Effector memory CD8-positive, alpha-beta T cell (primary cell): ENCODE measurements at places on chromosomes 5 and 9.
A peak's percentile ranks its signal among the peaks of the same experiment; 100 is the strongest.

GRCh38 chr5:32197032-32197431, 22.9 kb upstream of the GOLPH3 start:
- peaks cover 7% of the 10 kb centered on the region for H3K4me1 ChIP-seq
- no peak for DNase-seq
- no peak overlapping the region for H3K4me3 ChIP-seq
- H3K36me3 ChIP-seq: peaks cover 4% of the 10 kb centered on the region

DNA sequence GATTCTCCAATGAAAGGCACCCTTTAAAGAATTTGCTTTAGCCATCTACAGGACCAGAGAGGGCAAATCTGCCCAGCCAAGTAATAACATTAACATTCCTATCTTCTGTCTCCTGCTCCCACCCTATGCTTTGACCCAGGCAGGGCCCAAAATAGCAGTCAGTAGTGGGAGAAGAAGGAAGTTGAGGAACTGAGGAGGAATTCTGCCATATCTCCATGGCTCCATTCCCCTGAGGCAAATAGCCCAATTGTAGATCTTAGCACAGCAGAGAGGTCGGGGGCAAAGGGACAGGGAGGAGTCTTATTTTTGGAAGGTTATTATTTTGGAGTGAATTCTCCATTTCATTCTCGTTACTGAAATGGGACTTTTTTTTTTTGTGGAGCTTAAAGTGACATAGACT, 111.1 kb upstream of the IFNK start:
- no peaks in the 10 kb centered on the region for H3K4me1 ChIP-seq
- no peaks in the 10 kb centered on the region for H3K36me3 ChIP-seq
- H3K4me3 ChIP-seq: no peak overlapping the region
- H3K27me3 ChIP-seq: peaks cover 20% of the 10 kb centered on the region
- DNase-seq: no peak

DNA sequence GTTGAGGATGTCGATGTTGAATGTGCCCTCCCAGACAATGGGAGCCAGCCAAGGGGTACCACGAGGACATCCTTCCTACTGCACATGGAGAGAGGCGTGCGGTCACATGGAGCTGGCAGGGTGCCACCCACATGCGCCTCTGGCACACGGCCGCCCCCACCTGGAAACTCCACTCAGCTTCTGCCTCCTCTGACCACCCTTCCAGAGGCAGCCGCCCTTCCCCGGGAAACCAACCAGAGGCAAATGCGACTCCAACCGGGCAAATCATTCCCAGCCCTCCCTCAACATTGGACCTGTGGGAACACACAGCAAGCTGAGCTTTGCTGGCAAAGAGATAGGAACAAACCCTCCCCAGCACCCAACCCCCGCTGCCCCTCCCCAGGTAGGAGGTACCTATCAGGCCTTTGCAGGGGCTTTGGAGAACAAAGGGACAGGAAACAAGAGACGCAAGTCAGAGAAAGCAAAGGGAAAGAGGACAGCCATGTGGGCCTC, 17.5 kb downstream of the ABO start:
- peaks cover 29% of the 10 kb centered on the region for H3K27me3 ChIP-seq
- DNase-seq: no peak
- no peak overlapping the region for H3K27ac ChIP-seq

GRCh38 chr5:181160152-181160754, 12.9 kb downstream of the OR2V2 start:
- peak overlapping the region; percentile 81 for H3K4me3 ChIP-seq
- peaks cover 21% of the 10 kb centered on the region for H3K4me1 ChIP-seq
- H3K36me3 ChIP-seq: peaks cover 24% of the 10 kb centered on the region
- H3K27me3 ChIP-seq: peaks cover 10% of the 10 kb centered on the region

GRCh38 chr5:64165500-64166200, at the start of gene RNF180:
RNF180 (plus strand) TSS chr5:64165843; CDS start chr5:64200808, 34,965 bp downstream.
- H3K4me1 ChIP-seq: no peaks in the 10 kb centered on the region
- no peak within 1 kb of the TSS for H3K27ac ChIP-seq
- H3K4me3 ChIP-seq: no peak within 1 kb of the TSS
- H3K36me3 ChIP-seq: no peaks in the 10 kb centered on the region

DNA sequence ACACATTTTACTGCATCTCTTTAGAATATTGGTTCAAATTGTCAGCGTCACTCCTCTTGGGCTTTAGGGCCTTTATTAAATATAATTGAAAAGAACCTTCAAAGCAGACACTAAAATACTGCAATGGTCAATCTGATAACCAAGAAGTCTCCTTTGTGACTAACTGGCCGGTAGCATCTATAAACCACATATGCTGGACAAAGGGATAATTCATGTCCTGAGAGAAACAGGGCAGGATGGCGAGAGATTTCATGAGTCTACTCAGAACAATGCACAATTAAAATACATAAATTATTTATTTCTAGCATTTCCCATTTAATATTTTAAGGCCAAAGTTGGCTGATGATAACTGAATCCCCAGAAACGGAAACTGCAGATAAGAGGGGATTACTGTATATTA, 1083.4 kb upstream of the CDH18 start:
- no peak overlapping the region for H3K4me3 ChIP-seq
- H3K36me3 ChIP-seq: no peaks in the 10 kb centered on the region
- no peak overlapping the region for H3K27ac ChIP-seq
- no peaks in the 10 kb centered on the region for H3K4me1 ChIP-seq
- no peaks in the 10 kb centered on the region for H3K27me3 ChIP-seq
